Putamen (tissue), 1 donor: ENCODE measurements at places on chromosomes 12 and 14.

- DNase-seq: no peak
Measured at GRCh38 chr14:105918496-105919262, 392.3 kb downstream of the TMEM121 start.

- no peak for DNase-seq
Measured at GRCh38 chr12:113022563-113023297, 33.8 kb upstream of the DTX1 start.

- DNase-seq: no peak
Measured at GRCh38 chr12:100383586-100384558, 27.0 kb downstream of the SLC17A8 start.

DNA sequence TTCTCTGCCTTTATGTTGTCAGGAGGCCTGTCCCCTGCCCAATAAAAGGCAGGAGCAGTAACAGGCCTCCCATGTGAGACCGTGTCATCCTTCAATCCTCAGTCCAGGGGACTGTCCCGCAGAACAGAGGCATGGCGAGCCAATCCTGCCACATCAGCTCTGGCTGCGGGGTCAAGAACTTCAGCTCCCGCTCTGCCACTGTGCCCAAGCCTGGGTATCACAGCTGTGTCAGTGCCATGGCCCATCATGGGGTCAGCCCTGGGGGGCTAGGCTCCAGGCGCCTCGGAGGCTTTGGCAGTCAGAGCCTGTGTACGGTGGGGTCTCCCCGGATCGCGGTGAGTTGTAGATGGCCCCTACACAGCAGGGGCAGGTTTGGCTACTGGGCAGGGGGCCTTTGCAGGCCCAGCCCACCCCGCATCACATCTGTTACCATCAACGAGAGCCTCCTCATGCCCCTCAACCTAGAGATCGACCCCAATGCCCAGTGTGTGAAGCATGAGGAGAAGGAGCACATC is 19.9 kb upstream of the KRT83 start:
- no peak for DNase-seq

- no peak for DNase-seq
Measured at GRCh38 chr12:40534828-40535227, 157.4 kb upstream of the CNTN1 start.
